ENCODE measurements at places on chromosomes 4 and X.

DNA sequence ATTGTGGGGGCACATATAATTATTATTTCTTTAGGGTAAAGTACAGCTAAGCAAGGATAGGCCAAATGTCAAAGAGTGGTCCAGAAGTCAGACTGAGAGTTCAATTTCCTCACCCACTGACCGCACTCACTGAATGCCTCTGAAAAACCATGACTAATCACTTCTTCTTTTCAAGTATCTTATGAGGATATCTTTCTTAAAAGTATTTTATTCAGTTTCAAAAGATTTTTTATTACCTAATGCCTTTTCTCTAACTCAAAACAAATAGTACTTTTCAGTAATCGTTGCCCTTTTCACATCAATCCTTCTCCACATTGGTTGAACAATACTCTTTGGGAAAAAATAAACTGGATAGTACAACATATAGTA is 61.7 kb upstream of the CAMK2D start:
- DNase-seq: no peak

DNA sequence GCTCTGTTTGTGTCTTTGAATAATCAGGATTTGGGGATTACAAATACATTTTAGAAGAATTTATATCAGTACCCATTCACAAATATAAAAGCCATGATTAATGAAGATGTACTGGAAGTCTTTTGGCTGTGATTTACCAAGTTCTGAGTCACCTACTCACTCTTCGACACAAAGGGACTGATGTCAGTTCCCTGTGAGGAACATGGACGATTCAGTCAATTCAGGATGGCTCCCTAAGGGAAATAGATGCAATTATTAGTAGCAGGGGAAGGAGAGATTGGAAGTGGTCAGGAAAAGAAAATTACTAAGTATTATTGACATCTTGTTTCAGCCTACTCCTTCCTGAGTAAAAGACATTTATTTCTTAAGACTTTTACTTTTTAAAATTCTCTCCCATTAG is 550.7 kb upstream of the SLIT2 start:
- DNase-seq: no peak

GRCh38 chr4:172716291-172716690 is 452.3 kb upstream of the GALNT7 start:
- DNase-seq: no peak

- DNase-seq: no peak
Observed at GRCh38 chr4:2802618-2803531, 10.0 kb downstream of the SH3BP2 start.

- DNase-seq: no peak
Observed at GRCh38 chrX:125203737-125204578, 115.7 kb upstream of the TEX13C start.

GRCh38 chr4:138177278-138177968 is 64.7 kb downstream of the SLC7A11 start:
- DNase-seq: no peak

DNA sequence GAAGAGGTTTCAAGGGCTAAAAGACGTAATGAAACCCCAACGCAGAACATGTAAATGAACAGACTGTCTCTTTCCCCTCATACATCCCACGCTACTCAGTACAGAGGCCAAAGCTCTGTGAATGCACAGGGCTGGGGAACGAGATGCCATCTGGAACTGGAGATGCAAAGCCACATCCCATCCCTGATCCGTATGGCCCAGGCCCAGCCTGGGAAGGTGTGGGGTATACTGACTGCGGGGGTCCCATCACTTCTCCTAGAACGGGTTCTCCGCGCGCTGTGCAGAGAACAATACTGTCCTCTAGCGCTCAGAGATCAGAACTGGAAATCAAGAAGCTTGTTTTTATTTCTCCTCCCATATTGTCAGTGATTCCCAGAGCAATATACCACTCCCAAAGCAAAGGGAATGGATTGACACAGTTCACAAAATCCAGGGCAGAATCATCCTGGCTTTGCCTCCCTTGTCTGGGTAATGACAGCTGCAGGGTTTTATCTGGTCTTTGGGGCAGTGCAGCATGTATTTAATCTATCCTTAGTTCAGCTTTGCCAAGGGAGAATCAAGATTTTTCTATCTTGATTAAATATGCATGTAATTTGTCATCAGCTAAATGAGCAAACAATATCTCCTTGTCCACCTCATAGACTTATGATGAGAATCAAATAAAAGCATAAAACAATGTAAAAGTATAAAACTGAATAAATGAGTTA is 47.3 kb upstream of the TLR3 start:
- DNase-seq: no peak

GRCh38 chrX:114221445-114221844 is 362.4 kb upstream of the HTR2C start:
- no peak for DNase-seq

DNA sequence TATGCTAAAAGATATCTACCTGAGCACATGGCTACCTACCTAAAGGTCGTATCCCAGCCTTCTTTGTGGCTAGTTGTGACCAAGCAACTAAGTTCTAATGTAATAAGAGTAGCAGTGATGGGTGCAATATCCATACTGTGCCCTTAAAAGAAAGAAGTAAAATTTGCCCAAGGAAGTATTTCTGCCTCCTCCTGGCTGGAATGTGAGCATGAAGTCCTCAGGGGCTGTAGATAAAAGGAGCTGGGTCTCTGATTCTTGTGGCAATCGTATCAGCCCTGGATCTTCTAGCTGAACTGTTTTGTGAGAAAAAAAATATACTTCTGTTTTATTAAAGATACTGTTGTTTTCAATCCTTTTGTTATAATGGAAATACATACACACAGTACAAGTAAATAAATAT is 217.4 kb downstream of the GPAT3 start:
- DNase-seq: no peak

GRCh38 chr4:140052050-140052449 is 101.9 kb downstream of the MAML3 start:
- no peak for DNase-seq

DNA sequence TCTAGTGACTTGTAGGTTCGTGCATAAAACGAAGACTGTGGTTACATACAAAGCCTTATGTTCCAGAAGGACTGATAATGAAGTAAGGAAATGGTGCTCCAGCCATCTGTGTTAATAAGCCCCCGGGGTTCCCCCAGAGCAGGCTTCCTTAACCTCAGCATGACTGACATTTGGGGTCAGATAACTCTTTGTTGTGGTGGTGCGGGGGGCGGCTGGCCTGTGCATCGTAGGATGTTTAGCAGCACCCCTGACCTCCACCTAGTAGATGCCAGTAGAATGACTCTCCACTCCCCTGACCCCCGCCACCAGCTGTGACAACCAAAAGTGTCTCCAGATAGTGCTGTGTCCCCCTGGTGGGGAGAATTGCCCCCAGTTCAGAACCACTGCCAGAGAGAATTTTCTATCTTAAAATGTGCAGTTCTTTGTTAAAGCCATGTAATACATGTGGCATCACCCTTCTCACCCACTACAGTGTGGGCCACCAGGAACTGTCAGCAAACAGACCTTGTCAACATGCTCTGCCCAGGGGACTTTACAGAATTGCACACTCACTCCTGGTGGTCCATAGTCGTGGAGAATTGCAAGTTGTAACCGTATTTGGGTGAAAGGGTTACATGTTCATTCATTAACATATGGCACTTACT is 7.5 kb downstream of the SH3KBP1 start:
- no peak for DNase-seq

DNA sequence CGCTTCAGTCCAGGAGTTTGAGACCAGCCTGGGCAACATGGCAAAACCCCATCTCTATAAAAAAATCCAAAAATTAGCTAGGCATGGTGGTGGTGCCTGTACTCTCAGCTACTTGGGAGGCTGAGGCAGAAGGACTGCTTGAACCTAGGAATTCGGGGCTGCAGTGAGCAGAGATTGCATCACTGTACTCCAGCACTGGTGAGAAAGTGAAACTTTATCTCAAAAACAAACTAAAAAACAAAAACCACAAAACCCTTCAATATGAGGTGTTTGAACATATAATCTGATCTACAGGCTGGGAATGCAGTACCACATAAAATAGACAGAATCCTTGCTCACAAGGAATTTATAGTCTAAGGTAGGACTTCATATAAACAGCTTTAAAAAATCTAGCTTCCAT is 103.9 kb downstream of the PDS5A start:
- no peak for DNase-seq

- no peak for DNase-seq
Observed at GRCh38 chrX:10169175-10169574, 12.4 kb downstream of the CLCN4 start.

GRCh38 chrX:138875472-138875871 is 164.0 kb upstream of the FGF13 start:
- no peak for DNase-seq

GRCh38 chr4:6776920-6777635 is 5.4 kb upstream of the KIAA0232 start:
- DNase-seq: no peak

GRCh38 chr4:10671366-10671765 is 13.2 kb downstream of the CLNK start:
- peak; percentile 57 for DNase-seq

DNA sequence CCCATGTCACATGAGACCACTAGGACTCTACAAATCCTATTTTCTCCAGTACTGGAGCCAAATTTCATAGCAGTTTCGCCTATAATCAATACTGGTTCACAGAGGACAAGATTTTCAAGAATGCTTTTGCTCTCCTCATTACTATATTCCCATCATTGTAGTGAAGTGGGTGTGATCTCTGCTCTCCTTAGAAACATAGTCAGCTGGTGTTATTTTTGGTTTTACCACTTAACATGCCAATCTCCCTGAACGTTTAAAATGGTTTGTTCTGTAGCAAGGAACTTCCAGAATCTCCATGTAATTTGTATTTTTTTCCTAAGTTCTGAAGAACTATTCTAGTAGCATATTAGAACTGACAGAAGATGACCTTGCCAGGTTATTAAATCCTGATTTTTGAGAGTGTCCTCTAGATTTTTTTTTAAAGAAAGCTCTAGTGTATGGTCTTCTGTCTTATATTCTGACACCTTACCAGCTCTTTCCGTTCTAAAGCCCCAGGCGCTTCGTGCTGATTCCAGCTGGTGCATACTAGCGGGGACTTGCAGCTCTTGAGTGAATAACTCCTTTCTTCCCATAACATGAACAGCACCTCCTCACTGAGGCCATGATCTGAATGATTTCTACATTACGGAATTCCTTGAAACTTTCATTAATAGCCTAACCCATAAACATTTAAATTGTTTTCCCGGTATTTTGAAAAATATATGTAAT is 1372.9 kb downstream of the TECRL start:
- no peak for DNase-seq

GRCh38 chrX:47321386-47321785 is 49.0 kb upstream of the ZNF157 start:
- no peak for DNase-seq

DNA sequence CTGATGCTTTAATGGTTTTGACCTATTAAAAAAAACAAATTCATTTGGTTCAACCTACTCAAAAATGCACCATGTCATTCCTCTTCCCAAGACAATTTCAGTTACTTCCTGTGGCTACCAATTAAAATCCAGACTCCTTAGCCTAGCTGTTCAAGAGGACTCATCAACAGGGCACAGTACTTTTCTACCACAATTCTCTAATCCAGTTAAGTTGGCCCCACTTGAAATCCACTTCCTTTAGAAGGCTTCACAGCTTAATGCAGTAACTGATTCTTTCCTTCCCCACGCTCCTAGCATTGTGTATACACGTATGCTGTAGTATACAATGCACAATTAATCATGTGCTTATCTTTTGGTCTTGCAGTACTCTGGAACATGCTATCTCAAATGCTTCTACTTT is 129.8 kb downstream of the UGT8 start:
- DNase-seq: no peak

DNA sequence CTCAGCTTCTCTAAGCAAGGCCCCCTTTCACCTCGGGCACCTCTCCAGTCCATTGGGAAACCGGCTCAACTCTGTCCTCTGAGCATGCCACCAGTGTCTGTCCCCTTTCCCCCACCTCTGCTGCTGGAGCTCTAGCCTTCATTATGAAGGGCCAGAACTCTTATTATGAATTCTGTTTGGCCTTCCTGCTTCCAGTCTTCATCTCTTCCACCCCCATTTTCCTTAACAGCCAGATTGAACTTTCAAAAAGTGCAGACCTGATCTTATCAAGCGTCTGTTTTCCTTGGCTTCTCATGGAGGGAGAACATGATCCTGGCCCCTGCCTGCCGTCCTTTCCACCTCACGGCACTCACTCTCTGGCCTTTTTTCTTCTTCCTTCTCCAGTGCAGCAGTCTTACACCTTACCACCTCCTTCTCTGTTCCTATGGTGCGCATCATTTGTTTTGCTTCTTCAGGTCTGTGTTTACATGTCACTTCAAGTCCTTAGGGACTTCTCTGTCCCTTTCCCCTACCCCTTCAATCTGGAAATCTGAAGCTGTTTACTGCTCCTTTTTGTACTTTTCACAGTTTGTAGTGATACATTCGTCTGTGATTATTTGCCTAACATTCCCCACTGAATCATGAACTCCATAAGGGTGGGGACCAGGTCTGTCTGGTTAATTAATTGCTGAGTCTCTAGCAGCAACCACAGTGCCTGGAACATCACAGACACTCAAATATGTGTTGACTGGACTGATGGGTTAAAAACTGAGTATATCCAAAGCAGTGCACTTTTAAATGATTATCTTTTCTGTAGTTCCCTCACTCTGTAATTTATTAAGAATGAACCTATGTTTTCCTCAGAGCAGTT is 55.8 kb downstream of the FNIP2 start:
- DNase-seq: no peak

DNA sequence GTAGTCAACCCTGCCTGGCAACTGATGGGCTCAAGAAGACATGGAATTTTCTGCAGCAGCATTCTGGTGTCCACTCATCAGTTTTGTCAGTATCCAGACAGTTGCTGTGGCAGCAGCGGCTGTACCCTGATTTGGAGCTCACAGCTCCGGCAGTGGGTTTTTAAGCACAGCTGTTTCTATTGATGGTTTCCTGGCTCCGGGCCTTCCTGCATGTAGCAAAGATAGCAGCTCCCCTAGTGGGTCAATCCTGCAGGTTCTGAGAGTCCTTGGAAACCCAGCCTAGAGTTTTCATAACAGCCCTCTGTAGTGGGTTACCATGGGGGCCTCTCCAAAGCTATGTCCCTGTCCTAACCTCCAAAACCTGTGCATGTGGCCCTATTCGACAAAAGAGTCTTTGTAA is 84.0 kb upstream of the ATP6AP2 start:
- no peak for DNase-seq

DNA sequence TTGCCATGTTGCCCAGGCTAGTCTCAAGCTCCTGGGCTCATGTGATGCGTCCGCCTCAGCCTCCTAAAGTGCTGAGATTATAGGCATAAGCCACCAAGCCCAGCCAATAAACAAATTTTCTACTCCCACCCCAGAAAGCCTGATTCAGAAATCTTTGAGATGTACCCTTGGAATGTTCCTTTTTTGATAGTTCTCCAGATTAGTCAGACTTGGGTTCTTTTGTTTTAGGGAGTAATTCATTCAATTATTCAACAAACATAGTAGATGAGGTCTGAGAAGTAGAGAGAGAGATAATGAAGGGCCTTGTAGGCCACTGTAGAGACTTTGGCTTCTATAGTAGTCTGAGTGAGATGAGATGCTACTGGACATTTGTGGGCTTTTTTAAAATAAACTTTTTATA is 27.8 kb downstream of the RP2 start:
- no peak for DNase-seq

GRCh38 chr4:169438057-169438480 is 167.3 kb upstream of the SH3RF1 start:
- DNase-seq: no peak

GRCh38 chrX:9278475-9279233 is 186.2 kb upstream of the TBL1X start:
- DNase-seq: no peak

GRCh38 chr4:102641793-102642192 is 119.0 kb downstream of the MANBA start:
- no peak for DNase-seq

- no peak for DNase-seq
Observed at GRCh38 chr4:117661091-117662072, 372.9 kb upstream of the NDST3 start.
